ENCODE measurements at places on chromosomes 11 and 22.

DNA sequence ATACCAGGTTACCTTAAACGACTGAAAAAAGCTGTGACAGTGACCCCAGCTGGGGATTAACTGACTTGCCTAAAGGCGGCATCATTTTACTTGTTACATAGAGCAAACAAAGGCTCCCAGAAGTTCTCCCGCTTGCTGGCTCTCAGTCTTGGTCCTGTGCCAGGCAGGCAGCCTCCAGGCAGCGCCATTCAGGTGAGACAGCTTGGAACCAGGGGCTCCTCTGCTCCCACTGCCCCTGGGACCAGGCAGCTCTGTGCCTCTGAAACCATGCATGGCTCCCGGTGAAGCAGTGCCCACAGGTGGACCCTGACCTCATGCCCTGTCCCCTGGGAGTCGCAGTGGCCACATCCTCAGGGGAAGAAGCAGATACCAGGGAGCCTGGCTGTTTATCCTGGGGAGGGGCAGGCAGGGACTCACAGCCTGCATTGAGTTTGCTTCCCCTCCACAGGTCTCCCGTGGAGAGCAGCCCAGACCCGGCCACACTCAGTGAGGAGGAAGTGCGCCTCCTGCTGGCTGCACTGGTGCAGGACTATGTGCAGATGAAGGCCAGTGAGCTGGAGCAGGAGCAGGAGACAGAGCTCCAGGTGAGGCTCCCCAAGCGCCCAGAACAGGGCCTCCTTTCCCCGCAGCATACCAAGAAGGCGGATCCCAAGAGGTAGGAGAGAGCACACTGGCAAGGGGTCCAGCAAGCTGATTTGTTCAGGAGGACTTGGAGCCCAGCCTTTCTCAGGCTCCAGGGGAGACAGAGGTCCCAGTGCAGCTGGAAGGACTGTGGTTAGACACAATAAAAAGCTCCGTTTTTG is 15.6 kb upstream of the CYP2R1 start:
- DNase-seq: no peak

DNA sequence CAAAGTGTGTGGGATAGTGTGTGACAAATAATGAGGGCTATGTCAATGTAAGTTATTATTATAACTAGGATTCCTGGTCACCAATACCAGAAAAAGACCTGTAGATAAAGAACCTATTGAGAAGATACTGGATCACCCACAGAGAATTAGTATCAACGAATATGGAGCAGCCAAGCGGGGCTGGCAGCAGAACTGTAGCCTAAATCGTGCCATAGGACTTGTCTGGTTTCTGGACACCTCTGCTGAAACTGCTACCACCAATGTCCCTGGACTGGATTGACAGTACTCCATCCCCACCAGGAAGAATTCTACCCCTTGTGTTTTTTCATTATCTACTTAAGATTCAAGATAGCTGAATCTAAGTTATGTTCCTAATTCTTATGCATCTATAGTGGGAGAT is 30.3 kb upstream of the PAX6 start:
- no peak for DNase-seq

- no peak for DNase-seq
Observed at GRCh38 chr11:67656278-67656922, 5.9 kb upstream of the ACY3 start.

GRCh38 chr11:4643076-4643475 is 706 bp upstream of the OR51E1 start:
- no peak for DNase-seq

DNA sequence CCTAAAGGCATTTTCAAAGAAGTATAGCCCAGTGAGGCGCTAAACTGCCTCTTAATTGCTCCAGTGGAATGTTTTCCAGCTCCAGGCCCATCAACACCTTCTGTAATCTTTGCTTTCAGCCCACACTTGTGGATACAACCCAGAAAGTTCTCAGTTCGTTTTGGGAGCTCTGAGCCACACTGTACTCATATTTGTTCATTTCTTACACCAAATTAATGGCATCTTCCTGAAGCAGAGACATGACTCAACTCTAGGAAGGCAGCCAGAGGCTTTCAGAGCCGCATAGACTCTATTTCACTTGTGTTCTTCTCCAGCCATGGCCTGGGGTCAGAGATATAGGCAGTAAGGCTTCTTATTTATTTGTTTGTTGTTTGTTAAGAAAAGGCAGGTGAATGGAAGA is 175.5 kb upstream of the NCAM1 start:
- no peak for DNase-seq

DNA sequence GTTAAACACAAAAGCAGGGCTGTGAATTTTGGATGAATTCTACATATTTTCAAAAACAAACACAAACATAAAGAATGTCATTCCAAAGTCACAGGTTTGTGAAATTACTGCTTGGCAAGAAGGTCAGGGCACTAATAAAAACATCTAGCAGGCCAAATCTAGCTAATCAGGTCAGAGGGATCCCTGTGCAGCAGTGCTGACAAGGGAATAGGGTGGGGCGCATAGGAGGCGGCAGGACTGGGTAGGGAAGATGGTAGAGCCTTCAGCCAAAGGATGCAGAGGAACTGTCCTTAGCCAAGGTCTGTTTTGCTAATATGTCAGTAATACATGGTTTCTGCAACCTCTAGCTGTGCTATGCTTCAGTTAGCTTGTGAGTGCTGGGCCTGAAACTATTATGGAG is 396.6 kb downstream of the TENM4 start:
- DNase-seq: no peak

DNA sequence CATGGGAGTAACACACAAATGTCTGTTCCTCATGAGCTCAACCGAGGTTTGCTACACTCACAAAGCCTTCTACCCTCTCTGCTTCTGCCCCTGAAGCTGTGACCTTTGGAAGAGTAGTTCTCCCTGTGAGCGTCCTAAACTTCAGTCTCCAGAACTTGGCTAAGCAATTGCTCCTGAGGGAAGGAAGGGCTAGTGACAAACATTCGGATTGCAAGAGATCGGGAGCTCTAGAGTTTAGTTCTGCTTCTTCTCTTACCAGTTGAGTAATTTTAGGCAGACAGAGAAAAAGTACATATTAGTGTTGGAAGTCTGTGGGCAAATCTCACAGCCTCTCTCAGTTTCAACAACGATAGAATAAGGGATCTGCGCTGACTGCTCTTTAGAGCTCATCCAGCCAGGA is 27.3 kb upstream of the ELF5 start:
- no peak for DNase-seq

DNA sequence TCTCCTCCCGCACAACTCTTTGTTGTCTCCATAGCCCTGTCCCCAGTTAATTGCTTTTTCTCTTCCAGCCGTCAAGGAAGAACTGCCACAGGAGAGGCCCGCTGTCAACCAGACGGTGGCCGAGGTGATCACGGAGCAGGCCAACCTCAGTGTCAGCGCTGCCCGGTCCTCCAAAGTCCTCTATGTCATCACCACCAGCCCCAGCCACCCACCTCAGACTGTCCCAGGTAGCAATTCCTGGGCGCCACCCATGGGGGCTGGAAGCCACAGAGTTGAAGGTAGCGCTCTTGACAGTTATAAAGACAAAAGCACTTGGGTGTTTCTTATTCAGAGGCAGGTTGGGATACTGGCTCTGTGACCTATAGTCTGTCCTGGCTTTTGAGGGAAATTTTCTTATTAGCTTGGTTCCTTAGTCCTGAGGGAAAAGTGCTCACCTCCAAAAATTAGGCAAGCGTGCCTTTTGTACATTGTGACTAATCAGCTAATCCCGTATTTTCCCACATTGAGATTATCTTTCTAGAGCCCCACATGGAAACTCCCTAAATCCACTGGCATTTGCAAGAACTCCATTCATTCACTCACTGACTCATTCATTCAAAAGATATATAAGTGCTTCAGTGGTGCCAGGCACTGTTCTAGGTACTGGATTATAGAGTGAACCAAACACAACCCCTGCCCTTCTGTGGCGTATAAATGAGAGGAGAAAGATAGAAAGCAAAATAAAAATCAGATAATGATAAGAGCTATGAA is 65.9 kb downstream of the KREMEN1 start:
- no peak for DNase-seq

DNA sequence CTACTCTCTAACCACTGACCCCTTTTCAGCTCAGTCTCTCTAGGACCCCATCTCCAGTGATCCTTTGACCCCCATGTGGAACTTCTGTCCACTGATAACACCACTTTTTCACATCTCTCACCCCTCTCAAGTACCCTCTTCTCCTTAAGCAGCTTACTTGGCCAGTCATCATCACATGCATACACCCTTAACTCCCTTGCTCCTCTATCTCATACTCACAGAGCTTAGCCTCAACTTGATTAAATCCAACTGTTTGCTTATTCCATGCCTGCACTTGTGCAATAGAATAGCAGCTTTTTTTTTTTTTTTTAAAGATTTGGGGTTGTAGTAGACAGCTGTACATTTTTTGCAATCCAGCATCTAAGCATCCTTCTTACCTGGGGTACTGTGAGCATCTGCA is 22.2 kb downstream of the AQP11 start:
- DNase-seq: no peak

DNA sequence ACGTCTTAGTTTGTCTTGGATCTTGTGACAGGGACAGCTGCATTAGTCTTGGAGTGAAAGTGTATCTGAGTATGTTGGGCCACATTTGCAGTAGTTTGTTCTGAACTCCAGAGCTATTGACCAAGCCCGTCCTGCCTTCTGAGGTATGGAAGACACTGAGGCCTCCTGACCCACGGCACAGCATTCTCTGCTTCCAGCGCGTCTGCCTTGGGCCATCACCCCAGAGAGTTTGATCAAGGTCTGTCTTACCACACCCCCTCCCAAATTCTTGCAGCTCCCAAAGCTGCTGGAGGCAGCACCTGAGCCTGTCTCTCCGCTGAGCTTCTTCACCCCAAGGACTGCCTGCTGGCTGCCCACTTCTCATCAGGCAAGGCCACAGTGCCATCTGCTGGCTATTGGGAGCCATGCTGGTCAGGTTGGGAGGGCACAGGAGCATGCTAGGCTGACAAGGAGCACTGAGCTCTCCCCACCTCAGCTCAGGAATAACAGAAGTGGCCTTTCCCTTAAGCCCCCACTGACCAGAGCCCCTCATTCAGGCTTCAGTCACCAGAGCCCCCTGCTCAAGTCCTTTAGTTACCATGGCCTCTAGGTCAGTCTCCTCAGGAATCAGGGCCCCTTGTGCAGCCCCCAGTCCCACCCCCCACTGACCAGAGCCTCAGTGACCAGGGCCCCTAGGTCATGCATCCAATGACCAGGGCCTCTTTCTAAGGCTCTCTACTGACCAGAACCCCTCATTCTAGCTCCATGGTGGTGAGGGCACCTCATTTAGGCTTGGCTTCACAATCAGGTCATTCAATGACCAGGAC is 27.2 kb upstream of the SMPD1 start:
- peak; percentile 59 for DNase-seq

DNA sequence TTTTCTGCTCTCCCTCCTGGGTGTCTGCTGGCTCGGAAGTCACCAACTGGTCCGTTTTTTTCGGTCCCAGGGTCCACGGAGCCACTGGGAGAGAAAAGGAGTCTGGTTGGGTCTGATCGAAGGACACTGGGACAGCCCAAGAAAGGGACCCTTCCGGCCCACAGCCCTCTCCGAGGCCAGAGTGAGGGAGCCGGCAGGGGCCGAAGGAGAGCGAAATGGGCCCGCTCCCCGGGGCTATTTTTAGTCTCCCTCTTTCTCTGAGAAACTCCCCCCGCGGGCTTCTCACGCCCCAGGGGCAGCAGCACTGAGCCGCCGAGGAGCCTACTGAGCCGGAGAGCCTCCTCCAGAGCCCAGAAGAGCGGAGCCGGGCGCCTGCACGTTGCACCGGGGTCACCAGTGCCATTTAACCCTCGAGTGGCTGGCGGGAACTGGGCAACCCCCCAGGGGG is 1.9 kb downstream of the ESAM start:
- no peak for DNase-seq

DNA sequence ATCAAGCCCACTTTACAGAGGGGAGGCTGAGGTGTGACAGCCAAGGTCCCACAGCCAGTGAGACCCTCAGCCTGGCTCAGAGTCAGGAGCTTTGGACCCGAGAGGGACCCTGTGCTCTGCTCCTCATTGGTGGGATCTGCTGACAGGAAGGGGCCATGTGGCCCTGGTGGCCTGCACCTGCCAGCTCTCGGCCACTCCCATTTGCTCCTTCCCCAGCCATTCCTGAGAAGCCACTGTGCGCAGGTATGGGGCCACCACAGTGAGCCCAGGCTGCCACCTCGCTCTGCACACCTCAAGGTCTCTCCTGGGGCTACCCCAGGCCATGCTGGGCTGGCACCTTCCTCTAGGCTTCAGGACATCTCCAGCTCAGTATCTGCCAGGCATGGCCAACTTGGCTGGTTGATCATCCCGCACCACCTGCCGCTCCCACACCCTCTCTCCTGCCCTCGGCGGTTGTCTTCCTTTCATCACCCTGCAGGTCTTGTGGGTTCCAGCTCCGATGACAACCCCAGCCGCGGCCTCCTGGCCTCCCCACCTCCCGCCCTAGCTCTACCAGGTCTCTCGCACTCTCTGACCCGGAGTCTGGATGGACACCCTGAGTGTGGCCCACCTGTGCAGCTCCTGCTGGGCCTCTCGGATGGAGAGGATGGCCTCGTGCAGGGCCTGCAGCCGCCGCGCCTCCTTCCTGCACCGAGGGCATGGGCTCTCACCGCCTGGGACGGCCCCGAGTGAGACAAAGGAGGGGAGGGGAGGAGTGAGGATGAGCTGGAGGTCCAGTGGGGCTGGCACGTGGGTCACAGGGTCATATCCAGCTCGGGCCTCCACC is 32.2 kb upstream of the CARS1 start:
- DNase-seq: no peak

GRCh38 chr11:94740083-94741021 is 27.8 kb upstream of the AMOTL1 start:
- DNase-seq: no peak

GRCh38 chr11:128619007-128619406 is 31.6 kb upstream of the ETS1 start:
- DNase-seq: no peak

- no peak for DNase-seq
Observed at GRCh38 chr22:30249049-30250038, 2.8 kb upstream of the LIF start.

DNA sequence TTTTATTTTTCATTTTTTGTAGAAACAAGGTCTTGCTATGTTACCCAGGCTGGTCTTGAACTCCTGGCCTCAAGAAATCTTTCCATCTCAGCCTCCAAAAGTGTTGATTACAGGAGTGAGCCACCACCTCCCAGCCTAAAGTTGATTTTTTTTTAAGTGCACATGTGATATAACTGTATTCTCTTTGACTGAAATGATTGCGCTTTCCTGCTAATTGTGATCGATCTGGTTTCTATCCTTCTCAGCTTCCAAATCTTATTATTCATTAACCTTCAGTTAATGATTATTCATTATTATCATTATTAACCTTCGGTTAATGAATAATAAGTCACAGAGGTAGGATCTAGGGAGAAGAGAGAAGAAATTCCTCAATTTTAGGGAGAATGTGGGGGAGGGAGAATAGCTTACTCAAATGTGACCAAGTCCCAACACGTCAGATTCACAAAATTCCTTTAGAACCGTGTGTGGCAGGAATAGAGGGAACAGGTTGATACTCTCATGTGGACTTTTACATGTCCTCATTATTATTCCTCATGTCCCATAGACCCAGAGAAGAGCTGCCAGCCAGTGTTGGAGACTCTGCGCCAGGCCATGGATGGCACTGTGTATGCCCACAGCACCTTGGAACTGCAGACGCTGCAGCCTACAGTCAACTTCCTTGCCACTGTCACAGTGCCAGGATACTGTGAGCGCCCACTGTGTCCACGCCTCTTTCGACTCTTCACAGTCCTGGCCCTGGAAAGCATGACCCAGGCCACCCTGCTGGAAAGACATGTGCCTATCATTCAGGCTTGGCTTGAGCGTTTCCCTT is 47.1 kb downstream of the RRP8 start:
- no peak for DNase-seq

Data from AG09319 (cell line).